ENCODE measurements at places on chromosomes 3 and 15.

- no peak for ATAC-seq
Observed at GRCh38 chr15:48616216-48616615, 29.3 kb downstream of the FBN1 start.

GRCh38 chr3:5194801-5195509 is 7.4 kb downstream of the EDEM1 start:
- peak; percentile 96 for ATAC-seq

DNA sequence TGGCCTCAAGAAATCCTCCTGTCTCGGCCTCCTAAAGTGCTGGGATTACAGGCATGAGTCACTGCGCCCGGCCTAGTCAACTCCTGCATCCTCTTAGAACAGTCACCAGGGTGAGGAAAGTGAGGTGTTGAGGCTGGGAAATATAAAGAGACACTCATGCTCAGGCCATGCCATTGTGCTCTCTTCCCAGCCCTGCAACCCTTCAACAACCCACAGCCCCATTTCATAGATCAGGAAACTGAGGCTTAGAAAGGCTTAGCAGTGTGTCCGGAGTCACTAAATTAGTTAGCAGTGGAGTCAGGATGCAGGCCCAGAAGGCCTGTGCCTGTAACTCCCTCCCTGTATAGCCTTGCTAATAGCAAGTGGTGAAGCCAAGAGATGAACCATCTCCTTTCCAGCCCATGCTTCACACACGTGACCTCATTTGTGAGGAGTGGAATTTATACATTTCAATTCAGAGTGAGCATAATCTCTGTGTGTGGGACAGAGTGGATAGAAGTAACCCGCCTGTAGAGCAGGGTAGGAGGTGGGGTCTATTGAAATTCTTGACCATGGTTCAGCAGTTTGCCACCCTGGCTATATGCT is 51.7 kb upstream of the USP3 start:
- ATAC-seq: no peak

DNA sequence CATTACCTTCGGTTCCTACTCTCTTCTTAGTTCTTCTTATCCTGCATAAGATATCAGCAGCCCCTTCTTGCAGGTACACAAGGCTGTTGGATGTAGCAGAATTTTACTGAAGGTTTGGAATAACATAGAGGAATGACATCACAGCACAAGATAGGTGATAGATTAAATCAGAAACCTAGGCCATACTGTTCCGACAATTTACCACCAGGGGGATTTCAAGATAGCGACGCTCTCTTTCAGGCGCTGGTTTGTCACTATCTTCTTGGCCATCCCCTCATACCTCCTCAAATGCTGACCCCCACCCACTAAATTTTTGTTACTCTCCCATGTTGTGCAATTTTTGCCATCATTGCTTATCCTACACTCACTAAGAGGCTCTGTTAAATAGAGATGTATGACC is 3.5 kb downstream of the SIDT1 start:
- no peak for ATAC-seq

- peak; percentile 60 for ATAC-seq
Observed at GRCh38 chr3:11717768-11718636, 74.3 kb upstream of the VGLL4 start.

GRCh38 chr15:70269311-70269911 is 171.7 kb upstream of the TLE3 start:
- no peak for ATAC-seq

DNA sequence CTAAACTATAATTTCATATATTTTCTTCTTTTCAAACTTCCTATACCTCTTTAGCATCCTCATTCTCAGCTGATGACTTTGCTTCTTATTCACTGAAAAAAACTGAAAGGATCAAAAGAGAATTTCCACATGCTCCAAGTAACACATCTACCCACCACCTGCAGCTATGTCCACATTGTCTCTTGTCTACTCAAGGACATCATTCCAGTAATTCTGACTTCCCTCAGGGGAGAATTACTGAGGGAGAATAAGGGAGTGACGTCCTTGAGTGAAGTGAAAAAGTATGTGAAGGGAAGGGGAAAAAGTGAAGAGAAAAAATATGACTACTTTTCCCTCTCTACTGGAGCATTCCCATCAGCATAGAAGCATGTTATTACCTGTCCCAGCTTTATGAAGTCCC is 32.6 kb downstream of the ETFA start:
- ATAC-seq: no peak

DNA sequence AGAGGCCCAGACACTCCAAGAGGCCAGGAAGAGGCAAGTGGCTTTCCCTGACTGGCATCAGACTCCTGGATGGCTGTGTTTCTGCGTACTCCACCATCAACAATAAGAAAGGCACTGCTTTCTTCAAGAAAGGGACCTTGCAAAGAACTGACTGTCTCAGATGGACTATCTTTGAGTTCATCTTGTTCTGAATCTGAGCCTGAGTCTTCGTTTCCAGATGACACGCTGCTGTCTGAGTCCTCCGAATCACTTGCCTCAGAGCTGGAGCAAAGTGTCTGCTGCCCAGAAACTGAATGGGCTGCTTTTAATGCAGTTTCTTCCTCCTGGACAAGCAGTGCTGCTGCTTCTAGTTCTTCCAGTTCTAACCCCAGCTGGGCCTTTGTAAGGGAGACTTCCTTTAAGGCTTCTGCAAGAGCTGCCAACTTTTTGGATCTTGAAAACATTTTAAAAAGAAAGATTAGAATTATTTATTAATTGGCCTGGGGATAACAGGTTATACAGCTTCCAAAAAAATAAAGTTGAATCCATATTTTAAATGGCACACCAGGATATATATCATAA is 97.8 kb downstream of the SHQ1 start:
- ATAC-seq: no peak

DNA sequence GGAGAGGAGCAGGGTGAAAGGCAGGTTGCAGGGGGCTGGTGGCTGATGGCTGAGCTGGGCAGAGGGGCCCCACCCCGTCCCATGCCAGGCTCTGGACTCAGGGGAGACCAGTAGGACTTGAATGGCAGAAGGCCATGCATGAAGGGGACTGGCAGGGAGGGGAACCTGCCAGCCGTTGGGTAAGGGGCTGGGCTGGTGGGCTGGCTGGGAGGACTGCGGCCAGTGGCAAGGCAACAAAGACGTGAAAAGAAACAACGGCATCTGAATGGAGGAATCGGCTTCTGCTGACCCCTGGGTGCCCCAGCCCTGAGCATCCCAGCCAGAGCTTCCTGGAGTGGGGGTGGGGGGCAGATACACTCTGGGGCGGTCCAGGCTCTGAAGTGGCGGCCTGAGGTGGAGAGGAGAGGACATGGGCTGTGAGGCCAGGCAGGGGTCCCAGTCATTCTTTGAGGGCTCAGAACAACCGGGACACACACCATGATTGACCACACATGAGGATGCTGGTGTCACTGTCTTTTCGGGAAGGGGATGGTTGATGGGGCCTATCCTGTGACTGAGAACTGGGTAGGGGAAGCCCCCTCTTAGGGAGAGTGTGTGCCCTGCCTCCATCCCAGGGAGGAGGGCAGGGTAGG is 11.7 kb downstream of the GLYCTK start:
- peak; percentile 3 for ATAC-seq

DNA sequence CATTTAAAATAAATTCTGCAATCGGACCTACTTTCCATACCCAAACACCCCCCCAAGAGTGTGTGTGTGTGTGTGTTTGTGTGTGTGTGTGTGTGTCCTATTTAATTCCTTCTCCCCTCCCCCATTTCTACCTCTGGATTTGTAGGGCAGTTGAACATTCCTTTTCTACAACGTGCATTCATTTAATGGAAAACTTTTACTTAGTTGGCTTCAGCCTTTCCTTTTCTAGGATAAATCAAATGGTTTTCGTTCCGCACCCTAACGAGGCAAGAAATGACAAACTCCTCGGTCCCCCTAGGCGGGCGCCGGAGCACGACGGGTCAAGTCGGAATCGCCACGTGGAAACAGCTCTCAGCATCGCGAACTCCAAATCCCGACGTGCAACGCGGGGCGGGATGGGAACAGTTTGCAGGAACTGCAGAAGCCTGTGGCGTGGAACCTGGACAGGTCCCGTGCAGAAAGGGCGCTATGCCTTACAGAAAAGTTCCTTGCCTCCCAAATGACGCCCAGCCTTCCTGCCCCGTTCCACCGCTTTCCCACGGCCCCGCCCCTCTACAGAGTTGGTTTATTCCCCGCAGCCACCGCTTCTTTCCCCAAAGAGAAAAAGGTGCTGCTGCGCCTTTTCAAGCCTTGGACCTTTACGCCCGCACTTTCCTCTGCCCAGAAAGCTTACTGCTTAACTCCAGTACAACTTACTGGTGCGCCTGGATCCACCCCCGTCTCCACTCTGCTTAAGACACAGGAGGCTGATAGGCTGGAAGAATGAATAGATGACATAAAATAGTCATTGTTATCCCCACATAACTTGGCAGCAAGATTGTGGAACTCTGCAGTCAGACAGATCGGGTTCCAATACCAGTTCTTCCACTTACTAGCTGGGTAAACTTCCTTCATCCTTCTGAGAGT is 1.1 kb upstream of the EIF2B5 start:
- peak; percentile 84 for ATAC-seq

DNA sequence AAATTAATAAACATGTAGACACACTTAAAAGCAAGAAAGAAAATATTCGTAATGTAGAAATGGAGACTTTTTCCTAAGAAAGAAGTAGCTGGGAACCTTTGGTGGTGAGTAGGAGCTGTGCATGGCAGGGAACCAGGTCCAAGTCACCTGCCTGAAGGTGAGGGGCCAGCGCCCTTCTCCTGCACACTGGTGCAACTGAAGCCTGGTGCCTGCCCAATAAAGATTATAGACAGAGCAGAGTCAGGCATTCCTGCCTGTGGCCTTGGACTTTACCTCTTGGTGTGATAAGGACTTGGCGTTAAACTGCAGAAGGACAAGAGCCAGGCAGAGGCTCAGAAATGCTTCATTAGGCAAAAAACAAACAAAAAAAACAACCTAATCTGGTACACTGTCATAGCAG is 14.2 kb downstream of the CFAP91 start:
- no peak for ATAC-seq

GRCh38 chr3:187741403-187742350 is 3.6 kb downstream of the BCL6 start:
- peak; percentile 9 for ATAC-seq

- peak; percentile 75 for ATAC-seq
Observed at GRCh38 chr3:74267588-74268184, 346.8 kb downstream of the CNTN3 start.

GRCh38 chr3:62688812-62689211 is 186.4 kb downstream of the CADPS start:
- no peak for ATAC-seq

GRCh38 chr3:114557791-114558190 is 264.0 kb downstream of the TIGIT start:
- ATAC-seq: no peak

- no peak for ATAC-seq
Observed at GRCh38 chr15:66865622-66866611, 163.9 kb downstream of the SMAD6 start.

DNA sequence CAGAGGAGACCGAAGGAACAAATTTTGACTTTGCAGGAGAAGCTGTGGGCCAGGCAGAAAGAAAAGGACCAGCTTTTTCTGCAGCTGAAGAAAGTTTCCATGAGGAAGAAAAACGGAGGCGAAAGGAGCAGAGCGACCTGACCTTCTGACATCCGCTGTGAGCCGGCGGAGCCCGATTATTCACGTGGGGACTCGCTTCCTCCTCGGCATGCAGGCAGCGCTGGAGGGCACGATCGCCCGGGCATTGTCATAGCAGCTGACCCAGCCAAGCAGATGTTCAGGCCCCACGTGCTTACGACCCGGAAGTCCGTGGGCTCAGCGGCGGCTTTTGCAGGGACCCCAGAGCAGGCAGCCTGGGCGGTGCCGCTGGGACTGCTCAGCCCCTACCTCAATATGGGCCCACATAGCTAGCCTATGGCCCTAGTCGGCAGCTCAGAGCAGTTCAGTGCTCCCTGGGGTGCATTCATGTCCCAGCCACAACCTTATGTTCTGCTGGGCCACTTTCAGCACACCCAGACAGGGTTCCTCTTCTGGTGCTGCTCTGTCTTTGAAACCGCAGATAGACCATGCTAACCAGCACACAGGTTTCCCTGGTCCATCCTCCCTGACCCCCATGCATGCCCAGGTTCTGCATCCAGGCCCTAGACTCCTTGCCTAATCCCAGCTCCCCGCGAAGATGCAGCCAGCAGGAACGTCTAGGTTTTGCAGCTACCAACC is 10.5 kb upstream of the EIF4A2 start:
- no peak for ATAC-seq

GRCh38 chr3:157129803-157130466 is 30.0 kb downstream of the CCNL1 start:
- no peak for ATAC-seq

GRCh38 chr15:60006203-60006862 is 2.2 kb downstream of the FOXB1 start:
- peak; percentile 63 for ATAC-seq

DNA sequence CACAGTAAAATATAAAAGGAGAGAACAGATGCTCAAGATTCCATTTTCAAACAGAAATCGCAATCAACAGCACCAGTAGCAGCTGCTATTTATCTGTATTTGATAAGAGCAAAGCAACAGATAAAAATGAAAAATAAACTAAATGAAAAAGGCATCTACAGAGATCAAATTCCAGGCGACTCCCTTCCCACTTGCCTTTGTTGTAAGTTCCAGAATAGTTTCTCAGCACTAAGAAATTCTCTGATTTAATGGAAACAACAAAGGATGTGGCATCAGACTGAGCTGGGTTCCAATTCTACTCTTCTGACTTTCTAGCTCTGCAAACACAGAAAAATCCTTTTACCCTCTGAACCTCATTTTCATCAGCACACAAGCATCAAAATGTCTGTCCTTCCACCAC is 110.8 kb upstream of the MME start:
- ATAC-seq: no peak

DNA sequence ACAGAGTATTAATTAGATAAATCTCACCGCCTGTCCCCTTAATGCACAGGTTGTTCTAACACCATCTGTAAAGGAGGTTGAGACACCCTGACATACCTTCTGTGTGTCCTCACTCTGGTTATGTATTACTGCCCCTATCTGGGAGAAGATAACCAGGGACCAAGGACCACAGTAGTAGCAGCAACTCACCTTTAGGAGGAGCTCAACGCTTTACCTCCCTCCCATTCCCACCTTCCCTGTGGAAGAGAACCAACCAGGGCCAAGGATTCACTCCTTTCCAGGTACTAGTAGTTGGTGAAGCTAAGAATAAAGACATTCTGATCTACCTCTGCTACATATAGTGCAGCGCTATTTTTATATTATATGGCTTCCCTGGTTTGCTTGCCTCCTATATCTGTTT is 232.6 kb downstream of the MEX3B start:
- ATAC-seq: peak; percentile 65

DNA sequence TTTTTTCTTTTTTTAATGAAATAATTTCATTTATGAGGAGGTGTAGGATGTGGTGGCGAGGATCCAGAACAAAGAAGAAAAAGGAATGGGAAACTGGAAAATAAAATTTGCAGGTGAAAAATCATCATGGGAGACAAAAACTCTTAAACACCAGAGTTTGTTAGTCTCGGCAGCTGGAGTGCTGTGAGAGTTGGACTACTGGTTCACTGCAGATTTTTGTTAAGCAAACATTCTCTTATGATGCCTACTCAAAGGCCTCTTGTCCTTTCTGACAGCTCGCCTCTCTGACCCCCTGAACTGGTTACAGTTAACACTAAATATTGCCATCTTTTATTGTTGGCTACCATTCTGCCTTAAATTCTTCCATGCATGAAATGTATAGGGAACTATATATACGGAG is 152.4 kb upstream of the DPH6 start:
- no peak for ATAC-seq
